Esophagus muscularis mucosa (tissue), 4 donors: ENCODE measurements at places on chromosomes 5 and 9. TPM values are rescaled to one million over a fixed set of nuclear protein-coding genes. Genes with fewer than 3 reads are reported as not detected.

DNA sequence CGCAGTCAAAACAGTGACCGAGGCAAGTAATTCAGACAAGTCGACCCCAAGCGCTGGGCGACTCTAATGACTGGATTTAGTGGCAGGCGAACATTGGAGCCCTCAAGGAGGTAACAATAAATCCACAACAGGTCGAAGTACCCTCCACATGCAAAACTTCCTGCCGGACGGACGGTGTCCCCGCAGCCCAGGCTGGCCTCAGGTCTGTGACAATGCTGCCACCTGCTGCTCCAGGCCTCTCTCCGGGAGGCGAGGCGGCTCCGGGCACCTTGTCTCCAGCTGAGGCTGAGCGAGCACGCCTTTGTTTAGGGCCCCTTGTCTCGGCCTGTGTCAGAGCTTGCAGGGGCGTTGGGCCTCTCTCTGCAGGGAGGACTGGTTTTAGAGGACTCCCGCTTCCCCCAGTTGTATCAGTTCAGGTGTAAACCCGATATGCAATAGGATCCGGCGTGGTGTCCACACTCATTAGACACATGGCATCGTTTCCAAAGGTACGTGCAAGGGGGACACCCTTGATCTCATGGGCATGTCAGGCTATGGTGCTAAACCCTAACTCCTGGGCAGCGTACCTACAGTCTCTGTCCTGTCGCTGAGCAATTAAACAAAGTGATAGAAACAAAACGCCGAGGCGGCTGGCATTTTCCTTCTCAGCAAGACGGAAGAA lies 628.0 kb upstream of the ADAMTS16 start:
- no peak overlapping the region for H3K4me3 ChIP-seq
- H3K4me1 ChIP-seq = no peaks in the 10 kb centered on the region
- no peaks in the 10 kb centered on the region for H3K36me3 ChIP-seq
- no peak for DNase-seq
- H3K27me3 ChIP-seq = no peaks in the 10 kb centered on the region

DNA sequence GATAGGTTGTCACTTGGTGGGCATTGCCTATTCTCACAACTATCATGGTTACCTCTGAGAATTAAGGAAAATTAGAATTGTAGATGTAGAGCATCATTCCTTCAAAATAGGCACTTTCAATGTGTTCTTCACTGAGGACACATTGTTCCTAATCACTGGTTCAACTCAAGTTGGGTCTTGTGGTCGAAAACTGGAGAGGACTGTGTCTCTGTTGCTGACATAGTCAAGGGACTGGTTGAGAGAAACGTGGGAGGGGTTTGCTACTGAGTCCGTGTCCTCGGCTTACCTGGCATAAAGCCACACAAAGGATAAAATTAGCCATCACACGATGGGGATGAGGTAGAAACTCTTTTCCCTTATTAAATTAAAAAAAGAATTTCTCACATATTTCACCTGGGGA lies 205.9 kb upstream of the CD180 start:
- H3K36me3 ChIP-seq = no peaks in the 10 kb centered on the region
- DNase-seq = no peak
- no peak overlapping the region for H3K27ac ChIP-seq
- H3K27me3 ChIP-seq = no peaks in the 10 kb centered on the region
- H3K4me3 ChIP-seq = no peak overlapping the region
- peaks cover 17% of the 10 kb centered on the region for H3K4me1 ChIP-seq

DNA sequence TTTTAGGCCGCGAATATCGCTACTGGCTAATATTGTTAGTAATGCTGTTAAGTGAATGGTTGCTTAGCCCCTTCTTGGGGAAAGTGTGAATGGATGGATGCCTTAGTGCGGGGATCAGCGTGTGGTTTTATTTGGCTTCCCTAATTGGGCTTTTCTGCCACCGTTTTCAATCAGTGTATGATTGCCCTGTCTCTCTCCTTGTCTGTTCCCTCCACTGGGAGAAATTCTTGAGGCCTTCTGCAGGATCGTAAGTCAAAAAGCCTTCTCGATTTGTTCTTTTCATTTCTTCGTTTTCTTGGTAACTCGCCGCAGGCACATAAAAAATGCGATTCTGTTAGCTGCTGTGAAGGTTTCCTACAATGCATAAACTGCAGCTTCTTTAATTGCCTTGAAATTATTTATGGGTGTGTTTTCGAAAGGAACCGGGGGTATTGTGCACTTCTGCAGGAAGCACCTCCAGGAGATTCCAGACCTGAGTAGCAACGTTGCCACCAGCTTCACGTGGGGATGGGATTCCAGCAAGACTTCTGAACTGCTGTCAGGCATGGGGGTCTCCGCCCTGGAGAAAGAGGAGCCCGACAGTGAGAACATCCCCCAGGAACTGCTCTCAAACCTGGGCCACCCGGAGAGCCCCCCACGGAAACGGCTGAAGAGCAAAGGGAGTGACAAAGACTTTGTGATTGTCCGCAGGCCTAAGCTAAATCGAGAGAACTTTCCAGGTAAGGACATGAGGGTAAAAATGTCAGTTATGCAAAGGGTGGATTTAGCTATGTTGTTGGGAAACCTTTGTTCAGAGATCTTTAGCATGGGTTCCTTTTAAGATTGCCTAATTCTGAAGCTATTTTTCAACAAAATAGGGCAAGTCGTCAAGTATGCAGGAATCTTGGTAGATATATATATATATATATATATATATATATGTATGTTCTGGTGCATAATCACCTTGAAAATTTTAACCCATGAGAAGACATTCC lies 700 bp downstream of the SKP2 start:
- peak overlapping the region; percentile 87 for H3K4me3 ChIP-seq
- H3K27ac ChIP-seq = peak overlapping the region; percentile 90
- peaks cover 40% of the 10 kb centered on the region for H3K4me1 ChIP-seq
- H3K27me3 ChIP-seq = no peaks in the 10 kb centered on the region

DNA sequence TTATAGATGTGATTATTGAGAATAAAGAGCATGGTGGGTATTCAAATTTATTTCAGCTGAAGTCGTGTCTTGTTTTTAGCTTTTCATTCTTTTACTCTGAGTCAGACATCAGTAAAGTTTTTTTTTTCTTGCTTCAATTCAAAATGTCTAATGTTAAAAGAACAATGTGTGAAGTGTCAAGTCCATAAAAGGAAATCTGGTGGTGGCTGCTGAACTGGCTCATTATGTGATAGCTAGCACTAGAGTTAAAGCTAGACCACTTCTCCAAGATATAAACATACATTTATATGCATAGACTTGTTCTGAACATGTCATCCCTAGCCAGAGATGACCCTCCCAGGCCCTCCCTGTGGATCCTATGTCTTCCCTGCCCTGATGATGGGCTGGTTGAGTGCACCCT lies 338.3 kb downstream of the RAB3C start:
- H3K27me3 ChIP-seq = no peaks in the 10 kb centered on the region
- H3K27ac ChIP-seq = peak overlapping the region; percentile 70
- DNase-seq = no peak

DNA sequence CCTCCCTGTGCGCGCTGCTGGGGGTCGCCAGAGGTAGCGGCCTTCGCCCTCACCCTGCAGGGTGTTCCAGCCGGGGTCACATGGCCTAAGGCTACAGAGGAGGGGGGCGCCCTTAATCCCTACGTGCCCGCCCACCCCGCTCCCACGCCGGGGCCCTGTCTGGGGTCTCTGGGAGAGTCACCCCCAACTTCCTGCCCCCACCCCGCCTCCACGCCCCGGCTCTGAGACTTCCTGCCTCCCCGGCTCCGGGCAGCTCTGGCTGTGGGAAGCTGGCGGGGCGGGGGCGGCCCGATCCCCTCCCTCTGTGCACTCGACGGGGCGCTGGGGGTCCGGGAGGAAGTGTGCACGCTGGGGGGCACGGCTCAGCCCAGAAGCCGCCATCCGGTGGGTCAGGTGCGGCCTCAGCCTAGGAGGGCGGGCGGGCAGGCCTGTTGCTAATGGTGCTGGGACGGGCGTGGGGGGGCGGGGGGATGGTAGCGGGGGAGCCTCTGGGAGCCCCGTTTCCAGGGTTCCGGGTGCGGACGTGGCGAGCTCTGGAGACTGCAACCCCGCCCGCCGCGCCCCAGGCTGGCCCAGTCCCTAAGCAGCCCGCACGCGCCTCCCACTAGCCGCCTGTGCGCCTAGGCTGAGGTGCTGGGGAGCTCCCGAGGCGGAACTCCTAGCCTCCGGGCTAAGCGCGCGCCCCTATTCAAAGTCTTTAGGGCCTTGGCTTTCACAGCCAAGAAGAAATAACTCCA lies 61.6 kb downstream of the CXXC5 start:
- peak overlapping the region; percentile 61 for H3K4me3 ChIP-seq
- peaks cover 43% of the 10 kb centered on the region for H3K4me1 ChIP-seq
- H3K27ac ChIP-seq = peak overlapping the region; percentile 71
- H3K36me3 ChIP-seq = no peaks in the 10 kb centered on the region
- no peak for DNase-seq

- H3K27ac ChIP-seq = no peak overlapping the region
- H3K27me3 ChIP-seq = no peaks in the 10 kb centered on the region
- no peak for DNase-seq
- no peaks in the 10 kb centered on the region for H3K4me1 ChIP-seq
- no peaks in the 10 kb centered on the region for H3K36me3 ChIP-seq
Observed at GRCh38 chr5:58357121-58357520, 102.8 kb downstream of the PLK2 start.

Gene SOWAHA
- total RNA-seq = 0.17 TPM

GRCh38 chr5:53542926-53543325 lies 17.5 kb upstream of the NDUFS4 start:
- DNase-seq = no peak
- no peaks in the 10 kb centered on the region for H3K27me3 ChIP-seq
- H3K4me3 ChIP-seq = no peak overlapping the region

Gene DMRTA1
- total RNA-seq = 4.5 TPM

Gene SH3GL2
- 3.7 TPM for total RNA-seq

Gene CMYA5
- total RNA-seq = 4.6 TPM
